ENCODE measurements at places on chromosomes 1 and 21. TPM values are rescaled to one million over a fixed set of nuclear protein-coding genes. Genes with fewer than 3 reads are reported as not detected.

DNA sequence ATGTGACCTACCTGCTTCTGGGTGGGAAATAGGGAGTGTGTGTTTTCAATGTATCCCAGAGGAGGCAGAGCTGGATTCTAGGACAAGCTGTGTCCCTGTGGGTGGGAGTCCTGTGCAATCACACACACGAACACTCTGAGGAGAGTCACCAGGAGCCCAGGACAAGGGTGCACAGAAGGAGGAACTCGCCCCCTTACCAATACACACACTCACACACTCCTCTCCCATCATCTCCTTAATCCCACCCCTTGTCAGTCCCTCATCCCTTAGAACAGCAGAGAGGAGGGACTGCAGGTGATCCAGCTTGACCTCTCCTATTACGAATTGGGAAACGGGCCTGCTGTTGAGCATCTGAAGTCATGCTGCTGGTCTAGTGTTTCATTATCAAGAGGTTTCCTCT lies 8.5 kb upstream of the MYBPHL start:
- no peak for DNase-seq

CYP4A22 gene
- total RNA-seq, result not detected

DNA sequence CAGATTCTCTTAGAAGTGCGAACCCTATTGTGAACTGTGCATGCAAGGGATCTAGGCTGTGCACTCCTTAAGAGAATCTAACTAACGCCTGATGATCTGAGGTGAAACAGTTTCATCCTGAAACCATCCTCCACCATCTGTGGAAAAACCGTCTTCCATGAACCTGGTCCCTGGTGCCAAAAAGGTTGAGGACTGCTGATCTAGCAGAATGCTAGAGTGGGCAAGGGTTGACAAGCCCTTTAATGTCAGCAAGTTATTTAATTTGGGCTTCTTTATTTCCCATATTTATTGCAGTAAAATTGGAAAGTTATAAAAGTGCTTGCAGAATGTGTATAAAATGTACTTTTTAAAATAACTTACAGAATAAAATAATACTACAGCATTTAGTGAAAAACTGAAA lies 26.4 kb downstream of the ALG14 start:
- DNase-seq, result no peak

GRCh38 chr1:19239876-19240275 lies 11.4 kb downstream of the EMC1 start:
- no peak for DNase-seq

GRCh38 chr1:214551436-214552173 lies at the start of gene PTPN14:
TSS of gene PTPN14 (minus strand) at chr1:214551602. CDS start at chr1:214464803, 86,799 bp downstream.
- DNase-seq, result peak; percentile 95

- no peak for DNase-seq
These were observed 442.6 kb downstream of the DSCAM start for GRCh38 chr21:40404396-40404800.

HPDL gene
- 2.9 TPM for total RNA-seq
